ENCODE measurements at places on chromosomes 12 and 14. TPM values are rescaled to one million over a fixed set of nuclear protein-coding genes. Genes with fewer than 3 reads are reported as not detected.

- no peak for DNase-seq
- H3K27ac ChIP-seq = no peak overlapping the region
- peaks cover 2% of the 10 kb centered on the region for H3K27me3 ChIP-seq
- no peaks in the 10 kb centered on the region for H3K4me1 ChIP-seq
- H3K4me3 ChIP-seq = no peak overlapping the region
These were observed 98.1 kb upstream of the VRK1 start for GRCh38 chr14:96698960-96699539.

The PROX2 gene
- total RNA-seq = 0.69 TPM

The LGR5 gene
- total RNA-seq = not detected

The ARHGDIB gene
- 1,244 TPM for total RNA-seq

GRCh38 chr12:51589060-51589459 lies 2.0 kb upstream of the SCN8A start:
- no peak for DNase-seq
- H3K27me3 ChIP-seq = peaks cover 64% of the 10 kb centered on the region
- H3K27ac ChIP-seq = no peak overlapping the region

GRCh38 chr12:127125607-127126259 lies 1141.2 kb upstream of the TMEM132C start:
- H3K36me3 ChIP-seq = no peaks in the 10 kb centered on the region
- DNase-seq = no peak
- no peak overlapping the region for H3K4me3 ChIP-seq
- no peak overlapping the region for H3K27ac ChIP-seq

GRCh38 chr12:26847431-26847830 lies 14.4 kb upstream of the ITPR2 start:
- no peaks in the 10 kb centered on the region for H3K36me3 ChIP-seq
- H3K27me3 ChIP-seq = peaks cover 10% of the 10 kb centered on the region
- H3K4me3 ChIP-seq = no peak overlapping the region
- H3K27ac ChIP-seq = no peak overlapping the region
- DNase-seq = no peak

GRCh38 chr14:24430143-24430681 lies 458 bp downstream of the KHNYN start:
- DNase-seq = no peak
- H3K27me3 ChIP-seq = no peaks in the 10 kb centered on the region
- peaks cover 16% of the 10 kb centered on the region for H3K36me3 ChIP-seq
- H3K27ac ChIP-seq = peak overlapping the region; percentile 97
- peaks cover 41% of the 10 kb centered on the region for H3K4me1 ChIP-seq

DNA sequence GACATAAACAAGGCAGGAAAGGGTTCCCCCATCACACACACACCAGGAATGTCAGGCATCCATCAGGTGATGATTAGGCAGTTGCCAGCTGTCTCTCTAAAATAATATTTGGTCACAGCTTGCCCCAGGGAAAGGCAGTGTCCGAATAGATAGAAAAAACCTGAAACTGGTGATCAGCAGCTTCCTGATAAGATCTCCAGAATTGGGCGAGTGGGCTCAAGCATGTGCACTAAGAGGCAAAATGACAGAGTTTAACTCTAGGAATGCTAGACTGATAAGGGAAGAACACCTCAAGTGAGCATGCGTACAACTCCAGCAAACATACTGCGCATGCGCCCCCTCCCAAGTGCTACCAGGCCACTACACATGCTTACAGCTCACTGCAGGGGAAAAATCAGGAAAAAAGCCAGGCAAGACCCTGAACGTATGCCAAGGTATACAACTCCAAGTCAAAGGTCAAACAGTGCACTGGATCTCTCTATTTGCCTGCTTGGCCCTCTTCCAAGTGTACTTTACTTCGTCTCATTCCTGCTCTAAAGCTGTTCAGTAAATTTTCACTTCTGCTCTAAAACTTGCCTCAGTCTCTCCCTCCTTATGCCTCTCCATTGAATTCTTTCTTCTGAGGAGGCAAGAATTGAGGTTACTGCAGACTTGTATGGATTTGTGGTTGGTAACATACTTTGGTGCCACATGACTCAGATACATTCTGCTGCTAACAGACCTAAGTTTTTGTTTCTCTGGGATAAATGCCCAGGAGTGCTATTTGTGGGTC lies 73.5 kb upstream of the VASH1 start:
- no peak for DNase-seq
- H3K27me3 ChIP-seq = peaks cover 23% of the 10 kb centered on the region
- no peak overlapping the region for H3K4me3 ChIP-seq
- H3K27ac ChIP-seq = no peak overlapping the region
- H3K4me1 ChIP-seq = no peaks in the 10 kb centered on the region
- H3K36me3 ChIP-seq = no peaks in the 10 kb centered on the region

The FSCB gene
- not detected for total RNA-seq

GRCh38 chr12:57134949-57135348 lies 6.7 kb downstream of the LRP1 start:
- no peak overlapping the region for H3K4me3 ChIP-seq
- no peaks in the 10 kb centered on the region for H3K4me1 ChIP-seq
- no peak overlapping the region for H3K27ac ChIP-seq
- H3K36me3 ChIP-seq = no peaks in the 10 kb centered on the region

DNA sequence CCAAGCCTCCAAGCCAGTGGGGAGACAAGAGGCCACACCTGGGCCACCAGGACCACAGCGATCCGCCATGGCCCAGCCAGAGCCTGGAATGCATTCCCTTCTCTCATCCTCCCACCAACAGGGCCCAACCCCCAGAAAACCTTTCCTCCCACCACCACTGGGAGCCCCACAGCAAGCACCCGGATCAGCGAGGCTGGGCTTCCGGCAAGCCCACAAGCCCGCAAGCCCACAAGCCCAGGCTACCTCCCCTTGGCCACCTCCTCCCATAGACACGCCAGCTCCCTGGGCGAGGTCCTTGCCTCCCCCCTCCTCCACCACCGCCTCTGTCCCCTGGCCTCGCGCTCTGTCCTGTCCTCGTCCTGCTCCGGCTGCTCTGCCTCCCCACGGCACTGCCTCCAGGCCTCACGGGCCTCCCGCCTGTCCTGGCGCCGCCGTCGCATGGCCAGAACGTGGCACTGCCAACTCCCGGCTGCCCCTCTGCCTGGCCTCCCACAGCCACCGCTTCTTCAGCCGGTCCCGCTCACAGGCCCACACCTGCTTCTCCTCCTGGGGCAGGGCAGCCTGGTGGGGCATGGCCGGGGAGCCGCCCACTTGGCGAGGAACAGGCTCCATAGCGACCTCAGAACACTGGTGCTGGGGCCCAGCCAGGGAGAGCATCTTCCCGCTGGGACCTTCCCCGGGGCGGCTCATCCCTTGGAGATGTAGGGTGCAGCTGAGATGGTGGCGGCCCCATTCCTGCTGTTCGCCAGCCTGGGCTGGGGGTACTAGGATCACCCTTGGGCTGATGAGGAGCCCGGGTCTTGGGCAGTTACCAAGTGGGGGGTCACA lies 5.6 kb downstream of the CDK2AP1 start:
- peaks cover 6% of the 10 kb centered on the region for H3K36me3 ChIP-seq
- peaks cover 32% of the 10 kb centered on the region for H3K4me1 ChIP-seq

The MSI1 gene
- total RNA-seq = not detected

- H3K36me3 ChIP-seq = peaks cover 11% of the 10 kb centered on the region
- H3K27ac ChIP-seq = peak overlapping the region; percentile 95
- peak overlapping the region; percentile 85 for H3K4me3 ChIP-seq
- H3K27me3 ChIP-seq = no peaks in the 10 kb centered on the region
- H3K4me1 ChIP-seq = peaks cover 16% of the 10 kb centered on the region
These were observed 1.1 kb downstream of the MIS18BP1 start for GRCh38 chr14:45251912-45252311.

The NID2 gene
- total RNA-seq = 0.20 TPM

The CATSPERB gene
- total RNA-seq = 2.3 TPM

GRCh38 chr14:59566725-59567124 lies 9.9 kb downstream of the CCDC175 start:
- no peak for DNase-seq
- no peak overlapping the region for H3K27ac ChIP-seq
- peaks cover 47% of the 10 kb centered on the region for H3K27me3 ChIP-seq
- no peak overlapping the region for H3K4me3 ChIP-seq

DNA sequence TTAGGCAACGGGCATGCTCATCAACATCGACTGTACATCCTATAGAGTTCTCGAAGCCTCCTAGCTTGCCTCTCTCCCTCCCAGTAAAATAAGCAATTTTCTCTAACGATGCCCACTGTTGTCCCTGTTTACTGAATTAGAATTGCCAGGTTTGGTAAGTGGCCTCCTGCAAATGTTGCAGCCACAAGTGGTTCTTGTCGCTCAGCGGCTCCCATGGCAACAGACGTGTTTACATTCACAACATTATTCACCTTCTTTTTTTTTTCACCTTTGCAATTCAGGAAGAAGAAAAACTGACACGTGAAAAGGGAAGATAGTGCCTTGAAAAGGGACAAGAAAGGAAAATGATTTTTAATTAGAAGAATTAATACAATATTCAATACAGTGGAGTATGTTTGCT lies 100.9 kb upstream of the PKP2 start:
- peaks cover 2% of the 10 kb centered on the region for H3K27me3 ChIP-seq
- DNase-seq = no peak
- H3K27ac ChIP-seq = no peak overlapping the region
- no peaks in the 10 kb centered on the region for H3K4me1 ChIP-seq
- no peak overlapping the region for H3K4me3 ChIP-seq
- no peaks in the 10 kb centered on the region for H3K36me3 ChIP-seq

GRCh38 chr14:102805371-102805891 lies 28.2 kb downstream of the TRAF3 start:
- H3K27me3 ChIP-seq = no peaks in the 10 kb centered on the region
- H3K27ac ChIP-seq = peak overlapping the region; percentile 94
- H3K4me1 ChIP-seq = peaks cover 40% of the 10 kb centered on the region
- DNase-seq = peak; percentile 53

The STAC3 gene
- total RNA-seq = 10.7 TPM

DNA sequence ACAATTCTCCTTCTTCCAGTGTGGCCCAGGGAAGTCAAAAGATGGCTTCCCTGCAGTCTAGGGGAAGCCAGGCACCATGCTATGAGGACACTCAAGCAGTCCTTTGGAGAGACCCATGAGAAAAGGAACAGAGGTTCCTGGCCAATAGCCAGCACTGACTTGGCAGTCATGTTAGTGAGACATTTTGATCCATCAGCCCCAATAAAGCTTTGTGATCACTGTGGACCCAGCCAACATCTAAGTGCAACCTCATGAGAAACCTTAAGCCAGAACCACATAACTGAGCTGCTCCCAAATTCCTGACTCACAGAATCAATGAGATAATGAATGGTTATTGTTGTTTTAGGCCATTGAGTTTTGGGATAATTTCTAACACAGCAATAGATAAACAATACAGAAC lies 51.0 kb upstream of the NAP1L1 start:
- peaks cover 3% of the 10 kb centered on the region for H3K27me3 ChIP-seq
- DNase-seq = no peak
- no peaks in the 10 kb centered on the region for H3K4me1 ChIP-seq
- no peak overlapping the region for H3K27ac ChIP-seq
- no peaks in the 10 kb centered on the region for H3K36me3 ChIP-seq
- H3K4me3 ChIP-seq = no peak overlapping the region

The PRH2 gene
- total RNA-seq = not detected

The GALC gene
- total RNA-seq = 24.7 TPM

The C12orf56 gene
- total RNA-seq = not detected

- no peaks in the 10 kb centered on the region for H3K36me3 ChIP-seq
- peaks cover 22% of the 10 kb centered on the region for H3K27me3 ChIP-seq
- no peak overlapping the region for H3K27ac ChIP-seq
- DNase-seq = no peak
These were observed 58.2 kb downstream of the DHRS2 start for GRCh38 chr14:23694085-23694948.

GRCh38 chr14:68775614-68776126 lies 17.2 kb downstream of the ZFP36L1 start:
- H3K27me3 ChIP-seq = no peaks in the 10 kb centered on the region
- DNase-seq = no peak
- no peak overlapping the region for H3K4me3 ChIP-seq
- H3K27ac ChIP-seq = no peak overlapping the region

The ADAM20 gene
- 0.67 TPM for total RNA-seq

GRCh38 chr14:99322731-99323599 lies 51.0 kb upstream of the BCL11B start:
- H3K27ac ChIP-seq = no peak overlapping the region
- no peak for DNase-seq
- no peak overlapping the region for H3K4me3 ChIP-seq
- peaks cover 4% of the 10 kb centered on the region for H3K4me1 ChIP-seq

DNA sequence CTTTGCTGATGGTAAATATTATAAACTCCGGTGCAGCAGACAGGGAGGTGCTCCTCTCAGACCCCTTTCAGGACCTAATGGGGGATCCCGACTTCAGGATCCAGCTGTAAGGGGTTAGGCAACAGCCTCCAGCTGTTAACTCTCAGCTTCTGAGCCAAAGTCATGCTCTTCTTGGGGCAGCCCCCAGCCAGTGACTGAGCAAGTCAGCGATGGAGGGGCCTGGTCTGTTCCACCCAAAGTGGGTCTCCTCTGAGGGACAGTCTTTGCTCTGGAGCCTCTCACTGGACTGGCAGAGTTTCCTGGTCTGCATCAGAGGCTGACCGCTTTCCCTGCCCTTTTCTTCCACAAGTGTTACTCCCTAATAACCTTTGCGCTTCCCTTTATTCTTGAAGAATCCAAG lies 184.2 kb upstream of the DIO3 start:
- no peaks in the 10 kb centered on the region for H3K4me1 ChIP-seq
- H3K27ac ChIP-seq = no peak overlapping the region
- peaks cover 2% of the 10 kb centered on the region for H3K27me3 ChIP-seq
- no peaks in the 10 kb centered on the region for H3K36me3 ChIP-seq
- DNase-seq = no peak

DNA sequence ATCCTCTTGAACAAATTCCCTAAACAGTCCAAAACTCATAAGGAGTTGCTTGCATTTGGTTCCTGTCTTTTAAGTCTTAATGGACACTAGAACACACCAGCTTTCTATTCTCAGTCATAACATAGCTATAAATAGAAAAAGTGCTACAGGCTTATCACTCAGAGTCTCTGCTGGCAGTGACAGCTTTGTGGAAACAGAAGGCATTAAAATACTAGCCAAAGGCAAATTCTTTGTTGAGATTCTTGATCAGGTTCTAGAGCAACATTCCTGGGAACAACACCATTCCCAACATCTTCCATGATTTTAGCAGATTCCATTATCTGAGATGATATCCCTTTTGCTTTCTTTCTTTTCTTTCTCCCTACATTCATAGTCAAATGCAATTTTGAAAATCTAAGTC lies 207.7 kb upstream of the PLEKHG7 start:
- H3K4me1 ChIP-seq = peaks cover 6% of the 10 kb centered on the region
- no peaks in the 10 kb centered on the region for H3K27me3 ChIP-seq
- peaks cover 9% of the 10 kb centered on the region for H3K36me3 ChIP-seq
- no peak for DNase-seq
- H3K4me3 ChIP-seq = no peak overlapping the region

The SLC25A21 gene
- total RNA-seq = not detected

GRCh38 chr14:60984196-60984595 lies 3.2 kb downstream of the SLC38A6 start:
- peaks cover 7% of the 10 kb centered on the region for H3K4me1 ChIP-seq
- no peak overlapping the region for H3K4me3 ChIP-seq
- no peaks in the 10 kb centered on the region for H3K36me3 ChIP-seq
- DNase-seq = no peak
- no peaks in the 10 kb centered on the region for H3K27me3 ChIP-seq

DNA sequence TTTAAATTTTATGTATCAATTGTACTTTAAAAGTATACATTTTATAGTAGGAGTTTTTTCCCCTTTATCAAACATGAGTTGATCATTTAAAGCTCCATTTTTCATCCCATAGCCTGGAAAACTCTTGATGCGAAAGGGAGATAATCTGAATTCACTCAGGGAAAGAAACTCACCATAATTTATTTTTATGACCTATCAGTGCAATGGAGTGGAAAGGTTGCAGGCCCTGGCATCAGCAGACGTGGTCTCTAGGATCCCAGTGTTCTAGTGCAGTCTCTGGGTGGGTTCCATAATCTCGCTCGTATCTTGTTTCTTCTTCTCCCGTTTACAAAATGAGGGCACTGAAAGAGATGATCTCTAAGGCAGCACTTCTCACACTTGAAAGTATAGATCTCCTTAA lies 85.0 kb downstream of the PTGER2 start:
- H3K36me3 ChIP-seq = peaks cover 34% of the 10 kb centered on the region
- H3K4me1 ChIP-seq = peaks cover 59% of the 10 kb centered on the region
- H3K4me3 ChIP-seq = no peak overlapping the region
- no peaks in the 10 kb centered on the region for H3K27me3 ChIP-seq

All from activated naive CD8-positive, alpha-beta T cell treated with anti-CD3 and anti-CD28 coated beads, Interleukin-2, amount 10 ng/mL, durations not matched to agents 7 days and 5 days (primary cell).